ENCODE measurements at places on chromosomes 13 and 19.

GRCh38 chr13:99724633-99725517 is 223.6 kb downstream of the TM9SF2 start:
- DNase-seq, result no peak

DNA sequence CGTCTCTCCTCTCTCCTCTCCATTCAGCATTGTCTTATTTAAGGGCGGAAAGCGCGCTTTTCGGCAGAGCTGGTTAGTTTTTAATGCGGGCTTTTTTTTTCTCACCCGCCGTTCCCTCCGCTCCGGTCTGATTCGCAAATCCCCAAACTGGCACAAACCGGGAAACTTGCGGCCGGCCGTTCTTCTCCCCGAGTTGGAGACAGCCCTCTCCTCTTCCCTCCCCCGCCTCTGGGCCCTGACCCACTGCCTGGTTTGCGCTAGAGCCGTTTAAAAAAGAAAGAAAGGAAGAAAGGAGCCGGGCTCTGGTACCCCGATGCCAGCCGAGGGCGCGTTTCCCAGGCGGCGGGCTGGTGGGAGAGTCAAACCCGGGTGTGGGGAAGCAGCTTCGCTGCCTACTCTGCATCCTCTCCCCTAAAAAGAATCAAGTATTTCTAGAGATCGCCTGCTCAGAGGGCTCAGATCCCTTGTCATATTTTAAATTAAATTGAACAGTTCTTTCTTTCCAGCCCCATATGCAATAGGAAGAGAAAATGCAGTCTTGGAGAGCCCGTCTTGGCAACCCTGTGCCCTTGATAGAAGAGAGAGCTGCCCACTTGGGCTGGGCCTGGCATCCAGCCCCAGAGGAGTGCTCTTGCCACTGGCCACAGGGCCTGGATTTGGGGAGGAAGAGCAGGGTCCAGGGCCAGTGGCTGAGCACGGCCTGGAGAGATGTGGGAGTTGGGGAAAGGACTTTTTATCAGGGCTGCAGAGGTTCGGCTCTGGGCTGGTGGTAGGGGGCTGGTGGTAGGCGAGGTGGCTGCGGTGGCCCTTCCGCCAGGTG is 19.0 kb downstream of the NFIX start:
- no peak for DNase-seq

DNA sequence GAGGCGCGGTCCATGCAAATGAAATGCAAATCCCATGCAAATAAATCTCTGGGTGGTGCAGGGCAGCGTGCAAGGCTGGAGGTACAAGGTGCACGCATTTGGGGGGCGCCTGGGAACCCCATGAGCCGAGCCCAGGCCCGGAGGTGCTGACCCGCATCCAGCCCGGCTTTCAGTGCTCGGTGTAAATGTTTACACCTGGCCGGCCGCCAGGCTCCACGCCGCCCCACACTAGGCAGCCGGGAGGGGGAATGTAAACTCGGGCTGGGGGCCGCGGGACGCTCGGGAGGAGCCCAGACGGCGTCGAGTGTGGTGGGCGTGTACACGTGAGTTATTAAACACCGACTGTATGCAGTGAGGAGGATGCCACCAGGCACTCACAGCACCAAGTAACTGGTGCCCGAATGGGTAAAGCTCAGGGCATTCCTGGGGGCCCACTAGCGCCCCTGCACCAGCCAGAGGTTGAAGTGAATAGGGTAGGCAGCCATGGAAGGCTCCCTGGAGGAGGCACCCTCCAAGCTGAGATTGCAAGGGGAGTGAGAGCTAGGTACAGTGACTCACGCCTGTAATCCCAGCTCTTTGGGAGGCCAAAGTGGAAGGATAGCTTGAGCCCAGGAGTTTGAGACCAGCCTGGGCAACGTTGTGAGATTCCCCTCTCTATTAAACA is 17.2 kb downstream of the FUT6 start:
- no peak for DNase-seq

DNA sequence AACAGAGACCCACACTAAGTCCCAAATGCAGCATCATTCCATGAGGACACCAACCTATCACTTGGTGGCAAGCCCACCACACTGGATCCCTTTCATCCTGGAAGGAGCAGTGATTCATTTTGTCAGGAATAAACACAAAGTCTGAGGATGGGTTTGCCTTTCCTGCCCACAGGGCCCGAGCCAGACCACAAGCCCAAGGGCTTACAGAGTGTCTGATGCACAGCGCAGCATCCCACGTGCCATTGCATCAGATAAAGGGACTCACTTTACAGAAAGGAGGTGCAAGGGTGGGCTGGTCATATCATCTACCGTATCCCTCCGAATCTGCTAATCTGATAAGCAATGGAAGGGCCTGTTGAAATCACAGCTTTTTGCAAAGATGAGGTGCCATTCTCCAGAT is 12.2 kb upstream of the KCTD15 start:
- DNase-seq, result no peak

DNA sequence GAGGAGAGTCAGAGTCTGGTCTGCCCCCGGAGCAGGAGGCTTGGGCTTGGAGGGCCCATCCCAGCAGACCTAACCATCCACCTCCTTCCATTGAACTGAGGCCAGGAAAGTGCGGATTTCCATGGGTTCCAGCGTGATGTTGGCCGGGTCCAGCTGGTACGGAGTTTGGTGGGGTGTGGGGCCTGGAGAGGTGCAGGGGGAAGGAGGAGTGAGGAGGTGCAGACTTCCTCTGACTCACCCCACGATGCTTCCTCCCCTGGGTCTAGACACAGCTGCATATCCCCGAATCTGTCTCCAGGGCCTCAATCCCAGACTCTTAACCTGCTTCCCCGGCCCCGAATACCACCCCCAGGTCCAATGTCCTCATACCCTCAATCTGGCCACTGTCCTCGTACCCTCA is 20.0 kb downstream of the MAN2B1 start:
- DNase-seq, result no peak

- no peak for DNase-seq
These were observed 549.0 kb downstream of the GPC6 start for GRCh38 chr13:93775507-93776108.

GRCh38 chr13:44583137-44583536 is 7.0 kb upstream of the TSC22D1 start:
- no peak for DNase-seq

DNA sequence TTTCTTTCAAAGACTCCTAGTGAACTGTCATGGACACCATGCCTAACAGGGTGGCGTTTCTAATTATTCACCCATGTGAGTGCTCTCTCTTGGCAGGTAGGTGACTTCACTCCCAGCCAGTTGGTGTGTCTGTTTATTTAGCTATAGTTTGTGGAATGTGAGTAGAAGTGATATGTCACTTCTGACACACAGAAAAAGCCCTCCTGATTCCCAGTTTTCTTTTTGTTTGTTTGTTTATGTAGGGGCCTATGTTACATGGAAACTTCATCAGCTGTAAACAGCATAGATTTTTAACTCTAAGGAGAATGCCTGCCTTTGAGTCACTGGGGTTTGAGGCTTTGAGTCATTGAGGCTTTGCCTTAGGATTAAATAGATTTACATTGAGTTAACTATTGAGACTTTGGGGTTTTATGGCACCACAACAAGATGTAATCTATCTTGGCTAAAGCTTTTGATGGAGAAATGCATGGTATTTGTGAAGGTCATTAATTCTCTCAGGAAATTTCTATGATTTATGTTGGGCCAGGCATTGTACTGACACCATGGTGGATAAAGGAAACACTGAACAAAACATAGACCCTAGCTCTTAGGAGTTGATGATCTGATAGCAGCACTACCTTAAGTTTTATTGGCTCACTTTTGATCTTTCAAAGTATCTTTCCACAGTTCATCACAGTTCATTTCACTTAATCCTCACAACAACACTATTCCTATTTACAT is 45.3 kb downstream of the UFM1 start:
- DNase-seq, result no peak

- DNase-seq, result no peak
These were observed 6.9 kb upstream of the LTBP4 start for GRCh38 chr19:40594255-40594654.

DNA sequence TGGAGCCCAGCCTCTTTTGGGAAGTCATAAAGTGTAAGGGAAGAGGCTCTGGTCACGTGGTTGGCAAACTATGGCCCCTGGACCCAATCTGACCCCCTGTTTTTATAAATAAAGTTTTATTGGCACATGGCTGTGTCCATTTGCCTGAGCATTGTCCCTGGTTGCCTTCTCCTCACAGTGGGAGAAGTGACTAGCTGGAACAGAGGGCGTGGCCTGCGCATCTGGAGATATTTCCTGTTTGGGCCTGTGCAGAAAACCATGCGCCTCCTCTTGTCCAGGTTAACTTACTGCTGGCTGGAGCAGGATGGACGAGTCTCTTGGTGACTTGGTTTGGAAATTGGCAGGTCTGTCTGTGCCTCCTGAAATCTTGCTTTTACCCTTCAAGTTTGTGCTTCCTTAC is 48.3 kb downstream of the KDM4B start:
- no peak for DNase-seq

GRCh38 chr19:18999016-18999758 is 34.1 kb downstream of the SUGP2 start:
- no peak for DNase-seq

DNA sequence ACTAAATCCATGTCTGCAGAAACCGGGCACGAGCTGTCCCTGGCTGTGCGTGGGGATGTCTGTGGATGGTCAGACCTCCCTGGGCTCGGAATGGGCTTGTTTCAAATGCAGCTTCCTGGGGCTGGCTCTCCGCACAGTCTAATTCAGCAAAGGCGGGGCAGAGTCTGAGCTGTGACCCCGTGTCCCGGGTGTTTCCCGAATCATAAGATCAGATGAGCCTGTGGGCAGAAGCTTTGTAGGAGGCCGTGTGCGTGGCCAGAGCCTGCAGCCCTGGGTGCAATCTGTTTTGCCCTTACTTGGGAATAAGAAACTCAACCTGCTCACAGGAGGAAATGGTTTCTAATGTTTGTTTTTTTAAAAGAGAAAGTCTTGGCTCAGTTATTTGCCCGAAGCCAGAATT is 13.9 kb upstream of the GNA11 start:
- DNase-seq, result no peak

GRCh38 chr19:30593975-30594745 is 222.0 kb downstream of the ZNF536 start:
- DNase-seq, result no peak

- DNase-seq, result no peak
These were observed 578 bp upstream of the LGALS4 start for GRCh38 chr19:38813323-38813722.

GRCh38 chr19:29499921-29500590 is 25.7 kb upstream of the VSTM2B start:
- DNase-seq, result no peak
